ENCODE measurements at places on chromosomes 6 and 20.
A peak's percentile ranks its signal among the peaks of the same experiment; 100 is the strongest.

DNA sequence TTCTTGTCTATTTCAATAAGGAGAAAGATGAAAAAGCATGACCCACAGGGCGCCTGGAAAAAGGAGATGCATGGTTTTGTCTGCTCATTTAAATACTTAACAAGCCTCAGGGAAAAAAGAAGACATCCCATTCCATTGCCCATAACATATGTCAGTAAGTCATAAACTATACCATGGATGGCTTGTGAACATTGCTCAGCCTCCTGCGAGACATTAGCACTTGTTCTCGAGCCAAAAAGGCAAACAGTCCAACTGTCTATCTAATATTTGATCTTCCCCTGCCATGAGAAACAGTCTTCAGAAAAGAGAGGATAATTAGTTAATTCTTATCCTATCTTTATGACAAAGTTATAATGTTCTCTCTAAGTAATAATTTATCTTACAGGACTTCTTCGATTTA, 527.4 kb downstream of the HACE1 start:
- DNase-seq = no peak

- DNase-seq = peak; percentile 20
Observed at GRCh38 chr20:25378884-25379733, 11.5 kb downstream of the ABHD12 start.

- DNase-seq = no peak
Observed at GRCh38 chr6:75775219-75775618, 26.2 kb downstream of the MYO6 start.

GRCh38 chr6:54099225-54099624, 12.0 kb upstream of the MLIP start:
- DNase-seq = no peak

- DNase-seq = no peak
Observed at GRCh38 chr6:36098920-36099647, 31.2 kb upstream of the MAPK13 start.

- DNase-seq = no peak
Observed at GRCh38 chr6:148888856-148889255, 142.0 kb downstream of the UST start.

DNA sequence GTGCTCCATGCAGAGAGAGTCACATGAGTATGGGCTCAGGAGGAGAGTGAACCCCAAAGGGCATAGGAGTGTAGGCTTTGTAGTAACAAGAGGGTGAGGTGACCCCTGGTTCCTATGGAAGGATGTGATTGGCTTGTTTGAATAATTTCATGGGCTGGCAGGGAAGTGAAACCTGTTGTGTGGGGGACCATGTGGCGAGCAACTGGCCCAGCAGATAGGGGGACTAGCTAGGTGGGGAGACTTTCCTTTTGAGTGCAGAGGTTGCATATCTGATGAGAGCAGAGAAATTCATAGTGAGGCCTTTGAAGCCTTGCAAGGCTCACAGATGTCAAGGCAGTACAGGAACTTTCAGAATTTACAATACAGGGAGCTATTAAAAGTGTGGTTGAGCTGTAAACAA, 247.9 kb upstream of the SLC35B3 start:
- DNase-seq = no peak

DNA sequence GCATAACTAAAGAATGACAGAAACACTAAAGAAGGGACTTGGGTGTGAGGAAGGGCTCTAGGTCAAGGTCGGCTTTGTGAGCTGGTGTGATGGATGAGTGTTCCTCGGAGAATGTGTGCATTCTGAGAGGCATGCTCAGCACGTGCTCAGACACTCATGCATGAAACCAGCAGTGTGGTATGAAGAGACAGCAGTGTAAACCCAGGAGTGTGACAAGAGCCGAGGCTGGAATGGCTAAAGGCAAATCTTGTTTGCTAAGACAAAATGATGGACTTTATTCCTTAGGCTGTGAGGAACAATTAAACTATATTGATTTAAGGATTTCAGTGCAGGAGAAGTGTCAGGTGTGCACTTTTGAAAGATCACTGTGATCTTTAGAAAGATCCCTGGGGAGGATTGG, 107.4 kb upstream of the MAP7 start:
- no peak for DNase-seq

DNA sequence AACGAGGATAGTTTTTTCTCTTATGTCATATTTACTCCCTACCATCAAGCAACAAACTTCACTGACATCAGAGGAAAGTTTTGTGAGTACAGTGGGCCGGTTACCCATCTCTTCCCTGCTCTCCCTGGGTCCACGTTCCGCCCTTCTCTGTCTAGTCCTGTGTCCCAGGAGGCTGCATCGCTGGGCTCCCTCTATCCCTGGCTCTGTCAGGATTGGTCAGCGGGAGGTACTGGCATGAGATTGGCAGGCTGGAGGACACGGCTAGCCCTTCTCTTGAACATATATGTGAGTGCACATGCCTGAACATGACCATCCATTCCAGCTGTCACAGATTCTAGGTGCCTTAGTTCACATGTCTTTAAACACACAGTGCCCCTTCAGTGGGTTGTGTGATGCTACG, 30.3 kb upstream of the TMEM181 start:
- no peak for DNase-seq

DNA sequence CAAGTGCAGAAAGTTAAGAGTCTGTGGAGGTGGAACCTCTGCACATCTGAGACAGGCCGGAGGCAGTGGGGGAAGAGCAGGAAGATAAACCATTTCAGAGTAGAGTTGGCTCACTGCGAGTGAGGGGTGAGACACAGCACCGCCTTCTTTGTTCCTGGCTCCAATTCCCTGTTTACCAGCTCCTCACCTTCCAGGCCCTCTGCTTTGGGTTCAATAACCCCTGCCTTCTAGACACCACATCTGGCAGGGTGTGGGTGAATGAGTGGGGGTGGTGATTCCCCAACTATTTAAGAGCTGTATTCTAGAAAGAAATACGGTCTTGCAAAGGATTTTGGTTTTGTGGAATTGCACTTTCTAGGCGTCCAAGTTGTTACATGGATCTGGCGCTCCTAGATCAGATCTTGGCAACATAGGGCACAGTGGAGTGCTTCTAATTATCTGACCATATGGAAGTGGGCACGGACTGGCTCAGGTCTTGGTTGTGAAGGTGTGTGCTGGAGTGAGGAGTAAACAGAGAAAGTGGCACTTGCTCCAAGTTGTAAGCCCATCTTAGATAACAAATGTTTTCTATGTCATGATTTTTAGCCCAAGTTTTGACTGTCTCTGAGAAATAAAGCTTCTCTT, 141.6 kb upstream of the NRN1 start:
- DNase-seq = no peak

GRCh38 chr6:157552820-157553485, 172.0 kb downstream of the ZDHHC14 start:
- no peak for DNase-seq

DNA sequence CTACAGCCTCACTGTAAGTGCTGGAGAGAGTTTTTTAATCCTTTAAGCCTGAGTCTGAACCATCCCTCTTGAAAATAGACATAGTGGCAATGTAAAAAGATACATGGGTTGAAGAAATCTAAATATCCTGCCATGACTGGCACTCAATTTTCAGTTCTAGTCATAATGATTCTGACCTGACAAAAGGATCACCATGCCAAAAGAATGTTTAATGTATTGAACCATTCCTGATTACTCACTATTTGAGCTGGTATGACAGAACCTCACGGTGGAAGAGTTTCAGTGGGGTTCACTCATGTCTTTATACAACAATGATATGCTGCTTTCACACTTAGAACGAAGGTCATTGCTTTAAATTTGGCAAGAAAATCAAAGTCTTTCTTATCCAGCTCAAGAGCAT, 93.4 kb downstream of the HIVEP2 start:
- no peak for DNase-seq

DNA sequence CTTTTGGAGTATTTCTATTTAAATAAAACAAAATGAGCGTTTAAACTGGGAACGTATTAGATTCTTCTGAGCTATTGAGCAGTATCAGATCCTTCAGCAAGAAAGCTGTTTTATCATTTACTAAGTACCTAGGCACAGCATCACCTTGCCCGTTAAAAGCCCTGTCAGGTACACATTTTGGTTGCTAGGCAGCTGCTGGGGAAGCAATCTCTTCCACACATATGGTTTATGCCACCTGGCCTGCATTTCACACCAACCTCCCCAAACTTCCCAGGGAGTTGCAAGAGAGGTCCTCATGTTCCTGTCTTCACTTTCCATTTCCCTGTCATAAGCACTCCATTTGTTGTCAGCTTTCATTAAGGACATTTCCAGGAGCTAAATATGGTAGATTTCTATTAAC, 400.1 kb downstream of the PLCB1 start:
- DNase-seq = no peak

DNA sequence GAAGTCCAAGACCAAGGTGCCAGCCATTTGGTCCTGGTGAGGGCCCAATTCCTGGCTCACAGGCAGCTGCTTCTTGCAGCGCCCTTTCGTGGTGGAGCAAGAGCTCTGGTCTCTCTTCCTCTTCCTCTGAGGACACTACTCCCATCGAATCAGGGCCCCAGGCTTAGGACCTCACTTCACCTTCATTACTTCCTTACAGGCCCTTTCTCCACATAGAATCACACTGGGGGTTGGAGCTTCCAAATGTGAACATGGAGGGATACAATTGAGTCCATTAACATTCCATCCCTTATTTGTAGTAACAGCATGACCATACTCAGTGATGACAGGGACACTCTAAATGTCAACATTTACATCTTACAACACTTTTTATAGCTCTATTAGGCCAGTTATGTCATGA, 2.3 kb downstream of the RAMACL start:
- no peak for DNase-seq

- DNase-seq = no peak
Observed at GRCh38 chr6:20416567-20417345, 15.1 kb downstream of the E2F3 start.

GRCh38 chr6:148146717-148147462, 195.7 kb upstream of the SASH1 start:
- DNase-seq = no peak

GRCh38 chr6:31356946-31357466, at the start of gene HLA-B:
Gene HLA-B (minus strand): TSS chr6:31357179. CDS start chr6:31357158, 21 bp downstream.
- peak; percentile 60 for DNase-seq

DNA sequence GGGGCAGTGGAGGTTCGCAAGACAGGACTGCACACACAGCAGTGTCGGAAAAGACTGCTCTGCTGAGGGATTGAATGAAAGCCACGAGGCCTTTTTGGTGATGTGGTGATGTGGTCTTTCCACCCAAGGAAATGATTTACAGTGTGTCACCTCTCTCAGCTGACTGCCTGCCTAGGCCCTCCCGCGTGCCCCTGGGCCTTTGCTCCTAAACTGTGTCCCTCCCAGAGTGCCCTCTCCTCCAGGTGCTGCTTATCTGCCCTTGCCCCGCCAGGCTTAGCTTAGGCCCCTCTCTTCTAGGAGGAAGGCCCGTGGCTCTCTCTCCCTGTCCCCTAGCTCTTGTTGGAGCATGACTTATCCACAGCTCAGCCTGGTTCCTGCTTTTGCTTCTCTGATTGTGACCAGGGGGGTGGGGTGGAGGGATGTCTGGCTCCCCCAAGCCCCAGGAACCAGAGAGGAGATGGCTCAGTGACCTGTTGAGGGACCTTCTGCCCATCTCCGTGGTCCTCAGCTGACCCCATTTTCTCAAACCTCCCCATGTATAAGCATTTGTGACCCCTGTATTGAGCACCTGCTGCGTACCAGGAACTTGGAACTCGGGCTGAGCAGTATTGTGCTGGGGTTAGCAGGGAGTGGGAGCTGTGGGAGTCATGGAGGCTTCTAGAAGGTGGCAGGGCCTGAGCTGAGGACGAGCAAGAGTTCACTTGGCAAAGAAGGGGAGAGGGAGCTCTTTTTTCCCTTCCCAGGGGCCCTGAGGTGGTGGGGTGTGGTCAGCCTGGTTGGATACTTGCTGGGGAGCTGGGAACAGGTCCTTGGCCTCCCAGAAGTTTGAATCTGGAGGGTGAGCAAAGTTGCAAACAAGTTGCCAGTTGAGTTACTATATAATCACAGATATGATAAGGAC, 2.2 kb downstream of the SRC start:
- peak; percentile 32 for DNase-seq

- no peak for DNase-seq
Observed at GRCh38 chr20:44188752-44189151, 1.8 kb upstream of the JPH2 start.

- no peak for DNase-seq
Observed at GRCh38 chr6:107728564-107728897, 95.6 kb downstream of the SCML4 start.

DNA sequence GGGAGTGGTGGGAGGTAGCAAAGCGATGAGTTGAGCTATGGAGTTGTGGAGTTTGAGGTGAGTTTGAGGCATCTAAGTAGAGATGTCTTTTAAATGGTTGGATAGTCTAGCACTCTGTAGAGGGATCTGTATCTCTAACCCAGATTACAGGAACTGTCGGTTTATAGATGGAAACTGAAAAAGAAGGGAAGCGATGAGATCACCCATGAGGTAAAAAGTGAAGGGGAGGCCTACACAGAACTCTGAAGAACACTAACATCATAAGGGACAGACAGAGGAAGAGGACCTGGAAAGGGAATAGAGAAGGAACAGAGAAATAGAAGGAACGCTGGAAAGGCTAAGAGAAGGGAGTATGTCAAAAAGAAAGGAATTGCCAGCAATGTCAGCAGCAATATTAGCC, 2.5 kb downstream of the HINT3 start:
- no peak for DNase-seq

GRCh38 chr20:9022376-9022775, 46.5 kb upstream of the PLCB4 start:
- DNase-seq = no peak

- DNase-seq = no peak
Observed at GRCh38 chr20:8221887-8222419, 89.9 kb downstream of the PLCB1 start.

DNA sequence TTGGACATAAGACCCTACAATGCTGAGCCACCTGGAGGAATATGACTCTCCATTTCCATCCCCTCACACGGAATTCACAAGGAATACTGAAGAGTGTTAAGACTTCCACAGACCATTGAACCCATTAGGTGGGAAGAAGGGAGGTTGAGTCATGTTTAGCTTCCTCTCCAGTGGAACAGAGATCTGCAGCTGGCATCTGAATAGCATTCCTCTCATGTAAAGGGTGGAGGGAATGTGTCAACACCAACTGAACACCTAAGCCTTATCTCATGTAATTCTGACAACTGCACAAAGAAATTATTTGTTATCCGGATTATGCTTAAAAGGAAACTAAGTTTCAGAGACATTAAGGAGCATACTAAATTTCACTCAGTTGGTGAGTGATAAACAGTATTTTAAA, 705.9 kb downstream of the MAFB start:
- no peak for DNase-seq

Data from stimulated activated naive B cell treated with anti-CD40 and anti-IgM and Interleukin-4, amounts not matched to agents 10 μg/mL and 1 μg/mL and 100 μg/mL, for 72 hours (primary cell).